ENCODE measurements at places on chromosomes 2 and 18.

DNA sequence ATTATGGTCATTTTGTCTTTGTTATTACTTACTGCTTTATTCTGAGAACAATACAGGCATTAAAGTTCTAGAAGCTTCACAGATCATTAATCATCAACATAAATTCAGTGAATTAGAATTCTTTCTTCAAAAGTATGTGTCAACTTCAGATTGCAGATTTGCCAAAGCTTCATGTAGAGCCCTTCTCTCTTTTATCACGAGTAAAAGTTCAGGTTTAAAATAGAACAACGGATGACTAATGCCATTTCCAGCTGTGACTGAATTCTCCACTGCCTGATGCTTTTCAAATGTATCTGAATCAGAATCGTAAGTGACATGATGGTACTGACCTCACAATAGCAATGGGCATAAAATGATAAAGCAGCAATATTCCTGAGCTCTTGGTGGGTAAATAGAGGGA lies 116.0 kb downstream of the ABCA12 start:
- DNase-seq, result no peak

GRCh38 chr2:158134655-158135054 lies 33.0 kb downstream of the UPP2 start:
- DNase-seq, result no peak

- no peak for DNase-seq
Observed at GRCh38 chr2:159095813-159096212, 127.4 kb downstream of the TANC1 start.

GRCh38 chr18:13612196-13612997 lies 114.0 kb downstream of the FAM210A start:
- DNase-seq, result peak; percentile 54

DNA sequence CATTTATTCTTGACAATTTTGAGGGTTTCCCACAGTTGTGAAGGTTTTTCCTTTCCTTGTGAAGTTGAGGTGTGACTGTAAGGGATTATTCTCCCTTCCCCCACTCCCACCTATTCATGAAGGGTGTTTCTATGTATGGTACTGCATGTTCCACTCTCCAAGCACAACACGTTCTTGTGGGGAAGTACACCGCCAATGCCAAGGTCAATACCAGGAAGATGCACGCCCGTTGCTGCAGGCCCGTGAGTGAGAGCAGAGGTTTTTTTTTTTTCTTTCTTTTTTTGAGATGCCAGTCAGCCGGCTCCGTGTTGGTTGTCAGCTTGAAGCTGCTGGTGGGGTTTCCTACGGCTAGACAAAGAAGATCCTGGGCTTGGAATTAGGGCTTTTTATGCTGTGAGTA lies 38.6 kb upstream of the EPHA4 start:
- no peak for DNase-seq

DNA sequence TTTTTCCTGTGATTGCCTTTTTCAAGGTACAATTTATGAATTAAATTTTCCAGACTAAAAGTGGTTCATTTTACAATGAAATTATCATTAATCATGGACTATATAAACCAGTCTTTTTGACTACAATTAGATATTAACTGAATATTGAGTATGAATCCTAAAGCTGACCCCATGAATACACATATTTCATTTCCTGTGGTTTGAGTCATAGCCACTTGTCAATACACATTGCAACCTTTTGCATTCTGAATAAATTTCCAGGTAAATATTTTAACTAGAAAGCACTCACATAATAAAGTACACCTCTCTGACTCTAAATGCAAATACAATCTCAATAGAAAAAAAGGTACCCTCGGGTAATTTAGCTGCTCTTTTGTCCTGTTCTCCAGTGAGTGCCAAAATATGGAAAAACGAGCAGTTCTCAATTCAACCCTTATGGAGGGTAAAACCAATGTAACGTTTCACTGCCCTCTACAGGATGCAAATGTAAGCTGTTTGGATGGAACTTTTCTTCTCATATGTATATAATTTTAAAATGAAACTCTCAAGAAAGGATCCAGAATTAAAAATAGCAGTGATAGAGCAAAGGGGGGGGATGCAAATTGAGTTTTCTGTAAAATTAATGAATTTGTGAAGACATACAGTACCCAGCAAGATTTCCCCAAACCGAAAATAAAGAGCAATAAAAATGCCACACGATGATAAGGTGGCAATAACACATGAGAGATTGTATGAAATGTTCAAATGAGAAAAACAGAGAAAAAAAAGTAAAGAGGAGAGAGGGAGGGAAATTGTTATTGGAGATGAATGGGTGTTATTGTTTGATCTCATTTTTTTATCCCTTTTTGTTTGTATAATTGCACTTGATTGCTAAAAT lies 1795.7 kb upstream of the PIK3C3 start:
- DNase-seq, result no peak

DNA sequence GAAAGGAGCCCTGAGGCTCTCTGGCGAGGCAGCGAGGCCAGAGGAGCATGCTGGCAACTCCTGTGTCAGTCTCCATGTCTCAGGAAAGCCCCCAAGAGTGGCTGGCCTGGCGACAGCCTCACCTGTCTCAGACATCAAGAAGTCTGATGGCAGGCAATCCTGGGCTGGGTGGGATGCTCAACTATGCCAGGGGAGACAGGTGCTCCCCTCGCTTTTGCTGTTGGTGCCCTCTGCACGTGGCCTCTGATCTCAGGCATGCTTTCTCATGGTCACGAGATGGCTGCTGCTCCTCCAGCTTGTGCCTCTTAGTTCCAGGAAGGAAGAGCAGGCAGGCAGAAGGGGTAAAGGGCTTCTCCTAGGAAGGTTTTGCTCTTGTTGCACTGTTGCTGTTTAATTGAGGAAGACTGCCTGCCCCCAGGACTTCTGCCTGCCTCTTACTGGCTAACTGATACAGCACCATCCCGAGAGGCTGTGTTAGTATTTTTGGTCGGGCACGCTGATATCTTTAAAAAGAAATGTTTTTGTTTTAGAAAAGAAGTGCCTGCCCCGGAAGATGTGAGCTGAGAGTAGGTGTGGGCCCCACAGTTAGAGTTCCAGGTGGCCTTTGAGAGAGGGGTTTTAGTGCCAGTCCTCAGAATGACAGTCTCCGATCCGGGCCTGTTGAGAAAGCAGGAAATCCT lies 344.8 kb upstream of the HS6ST1 start:
- no peak for DNase-seq

- no peak for DNase-seq
Observed at GRCh38 chr18:50614838-50615237, 55.0 kb downstream of the MAPK4 start.

DNA sequence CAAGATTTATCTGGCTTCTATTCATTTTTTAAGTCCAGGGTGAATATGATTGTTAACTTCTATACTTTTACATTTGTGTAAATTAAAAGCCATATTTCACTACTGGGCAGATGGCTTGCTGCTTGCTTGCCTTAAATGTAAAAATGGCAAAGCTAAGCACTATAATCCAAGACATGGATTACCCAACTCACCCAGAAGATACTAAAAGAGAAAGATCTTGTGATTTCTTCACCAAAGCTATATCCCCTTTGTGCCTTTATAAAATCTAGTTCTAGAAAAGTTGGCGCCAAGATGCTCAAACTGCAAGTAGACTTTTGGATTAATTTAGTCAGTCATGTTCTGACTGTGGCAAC lies 48.7 kb upstream of the PKDCC start:
- DNase-seq, result no peak

DNA sequence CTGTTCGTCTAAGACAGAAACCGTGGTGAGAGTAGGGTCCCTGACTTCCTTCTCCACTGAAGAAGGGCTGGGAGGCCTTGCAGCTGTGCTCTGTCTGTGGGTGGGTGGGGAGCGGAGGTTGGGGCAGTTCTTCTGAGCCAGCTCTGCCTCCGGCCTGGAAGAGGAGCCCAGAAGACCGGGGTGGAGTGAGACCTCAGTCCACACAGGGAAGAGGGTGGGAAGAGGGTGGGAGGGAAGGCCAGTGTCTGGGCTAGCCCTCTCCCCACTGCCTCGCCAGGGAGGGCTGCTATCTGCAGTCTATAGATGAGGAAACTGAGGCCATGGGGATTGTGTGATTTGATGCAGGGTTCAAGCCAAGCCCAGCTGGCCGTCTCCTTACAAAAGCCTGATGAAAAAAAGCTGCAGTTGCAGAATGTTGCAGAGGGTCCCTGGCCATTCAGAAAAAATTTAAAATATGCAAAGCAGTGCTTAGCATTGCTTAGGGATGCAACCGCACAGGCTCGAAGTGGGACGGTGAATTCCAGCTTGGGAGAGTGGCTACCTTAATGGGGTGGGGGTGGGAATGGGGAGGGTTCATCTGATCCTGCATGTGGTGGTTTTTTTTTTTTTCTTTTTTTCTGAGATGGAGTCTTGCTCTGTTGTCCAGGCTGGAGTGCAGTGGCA lies 181.6 kb upstream of the HS6ST1 start:
- no peak for DNase-seq

- no peak for DNase-seq
Observed at GRCh38 chr2:108253106-108253505, 13.3 kb downstream of the SULT1C3 start.

DNA sequence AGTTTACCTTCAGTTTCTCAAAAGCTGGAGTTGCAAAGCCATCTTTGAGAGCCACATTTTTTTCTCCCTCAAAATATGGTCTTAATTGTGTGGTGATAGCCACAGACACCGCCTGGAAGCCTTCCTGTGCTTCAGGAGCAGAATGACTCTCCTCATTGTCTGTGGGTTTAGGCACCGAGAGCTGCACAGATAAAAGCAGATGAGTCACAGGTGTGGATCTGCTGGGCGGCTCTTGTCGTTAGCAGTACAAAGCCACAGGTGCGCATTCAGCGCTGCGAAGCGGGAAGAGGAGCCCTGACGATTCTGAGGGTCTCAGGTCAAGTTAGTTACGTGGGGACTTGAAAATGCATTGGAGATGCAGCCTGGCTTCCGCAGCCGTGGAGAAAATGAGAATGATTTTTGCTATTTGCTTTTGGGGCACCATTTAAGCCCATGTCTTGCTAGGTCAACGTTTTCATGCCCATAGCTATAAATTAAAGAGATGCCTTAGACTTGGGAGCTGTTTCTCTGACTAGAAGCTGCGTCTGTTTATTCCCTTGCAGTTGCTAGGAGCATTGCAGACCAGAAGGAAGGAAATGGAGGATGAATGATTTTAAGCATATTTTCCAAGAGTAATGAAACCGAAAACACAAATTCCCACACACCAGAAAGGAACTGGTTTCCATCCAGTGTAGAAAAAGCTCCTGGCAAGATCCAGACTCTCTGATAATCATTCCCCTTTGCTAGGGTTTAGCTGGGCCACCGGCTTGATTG lies 51.5 kb downstream of the KLHL29 start:
- no peak for DNase-seq

- peak; percentile 9 for DNase-seq
Observed at GRCh38 chr2:60735496-60736250, 20.4 kb upstream of the PAPOLG start.

DNA sequence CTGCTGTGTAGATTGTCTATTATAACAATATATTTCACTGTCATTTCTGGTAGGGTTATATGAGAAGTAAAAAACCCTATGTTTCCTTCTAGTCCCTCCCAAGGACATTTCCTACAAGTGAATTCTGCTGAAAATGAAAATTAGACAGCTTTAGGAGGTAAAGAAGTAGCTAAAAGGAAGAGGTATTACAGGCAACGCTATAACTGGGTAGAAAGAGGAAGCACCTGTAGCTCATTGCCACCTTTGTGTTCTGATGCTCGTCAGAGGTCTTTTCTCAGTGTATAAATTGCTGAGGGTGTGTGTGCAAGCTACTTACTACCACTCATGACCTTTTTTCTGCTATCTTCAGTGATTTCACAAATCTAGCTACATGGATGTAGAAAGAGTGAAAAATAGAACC lies 1.4 kb downstream of the DNAJC10 start:
- no peak for DNase-seq

GRCh38 chr2:120393456-120393855 lies 47.5 kb downstream of the INHBB start:
- DNase-seq, result no peak
